Left colon (tissue), 2 donors: ENCODE measurements at places on chromosomes 5 and 9. TPM values are rescaled to one million over a fixed set of nuclear protein-coding genes. Genes with fewer than 3 reads are reported as not detected.
A peak's percentile ranks its signal among the peaks of the same experiment; 100 is the strongest.

DNA sequence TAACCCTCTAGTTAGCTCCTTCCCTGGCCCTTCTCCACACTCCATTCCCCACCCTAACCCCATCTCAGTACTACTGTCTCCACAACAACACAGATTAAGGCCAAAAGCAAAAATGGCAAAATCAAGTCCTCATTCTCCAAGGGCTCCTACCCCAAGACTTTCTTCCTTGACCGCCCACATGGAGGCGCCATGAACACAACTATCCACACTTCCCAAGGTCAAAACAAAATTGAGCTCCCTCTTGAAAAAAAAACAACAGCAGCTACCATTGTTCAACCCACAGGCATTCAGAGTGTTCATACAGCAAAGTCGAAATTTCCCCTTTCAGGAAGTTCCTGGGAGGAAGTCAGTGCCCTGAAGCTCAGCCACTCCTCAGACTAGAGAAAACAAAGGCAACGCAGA is 54.4 kb downstream of the GNAQ start:
- DNase-seq, result peak; percentile 66

GAS1 gene
- 7.5 TPM for total RNA-seq

- DNase-seq, result no peak
These were observed 121.6 kb downstream of the OXCT1 start for GRCh38 chr5:41748631-41749030.

DNA sequence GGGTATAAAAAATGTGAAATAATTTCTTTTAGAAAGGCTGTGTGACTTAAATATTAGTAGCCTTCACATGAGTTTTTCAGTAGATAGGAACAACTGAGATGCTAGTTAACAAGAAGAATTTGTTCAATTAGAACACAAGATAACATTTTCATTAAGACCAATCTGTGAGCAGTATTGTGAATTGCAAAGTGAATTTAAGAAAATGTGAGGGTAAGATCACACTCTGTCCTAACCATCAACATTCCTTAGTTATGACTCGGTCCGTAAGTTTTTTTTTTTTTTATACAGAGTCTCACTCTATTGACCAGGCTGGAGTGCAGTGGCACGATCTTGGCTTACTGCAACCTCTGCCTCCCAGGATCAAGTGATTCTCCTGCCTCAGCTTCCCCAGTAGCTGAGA is 180.2 kb upstream of the EGFLAM start:
- no peak for DNase-seq
